Psoas muscle (tissue), 8 donors: ENCODE measurements at places on chromosomes 16 and 17. TPM values are rescaled to one million over a fixed set of nuclear protein-coding genes. Genes with fewer than 3 reads are reported as not detected.

GRCh38 chr17:67290711-67291291 lies 45.8 kb upstream of the HELZ start:
- peak; percentile 60 for DNase-seq

PRKCB gene
- total RNA-seq: 1.2 TPM

- DNase-seq: no peak
Measured at GRCh38 chr17:43900858-43901754, 6.2 kb downstream of the MPP2 start.

DNA sequence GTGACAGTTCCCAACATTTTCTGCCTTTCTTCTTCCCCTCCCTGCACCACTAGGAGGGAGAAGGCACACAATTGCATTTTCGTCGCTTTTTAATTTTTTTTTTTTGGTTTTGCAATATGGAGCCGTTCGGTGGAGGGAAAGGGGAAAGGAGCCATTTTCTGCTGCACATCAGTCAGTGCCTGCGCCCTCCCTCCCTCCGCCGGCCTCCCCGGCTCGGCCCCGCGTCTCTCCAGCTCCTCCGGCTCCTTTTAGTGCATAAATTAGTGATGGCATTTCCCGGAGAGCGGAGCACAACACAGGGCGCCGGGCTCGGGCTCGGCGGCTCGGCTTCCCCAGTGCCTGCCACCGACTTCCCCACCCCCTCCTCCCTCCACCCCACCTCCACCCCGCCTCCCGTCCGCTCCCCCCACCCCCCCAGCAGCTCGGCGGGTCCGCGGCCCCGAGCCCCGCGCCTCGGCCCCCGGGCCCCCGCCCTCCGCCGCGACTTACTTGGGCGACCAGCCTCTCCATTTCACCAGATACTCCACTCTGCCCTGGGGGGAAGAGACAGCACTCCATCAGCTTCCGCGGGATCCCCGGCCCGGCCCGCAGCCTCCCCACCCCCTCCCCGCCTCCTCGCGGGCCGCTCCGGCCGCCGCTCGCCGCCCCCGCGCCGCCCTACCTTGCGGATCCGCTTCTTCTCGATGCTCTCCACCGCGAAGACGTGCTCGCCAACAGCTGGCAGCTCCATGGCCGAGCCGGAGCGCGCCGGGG lies 542 bp downstream of the CBX4 start:
- peak; percentile 72 for DNase-seq

GRCh38 chr16:50763211-50763610 lies 21.3 kb downstream of the CYLD start:
- DNase-seq: no peak

GRCh38 chr17:34226011-34226743 lies 28.9 kb upstream of the CCL2 start:
- DNase-seq: no peak

GRCh38 chr16:9484426-9484825 lies 393.0 kb downstream of the HAPSTR1 start:
- no peak for DNase-seq

GRCh38 chr17:6699997-6700947 lies 12.9 kb downstream of the SLC13A5 start:
- DNase-seq: no peak

DNA sequence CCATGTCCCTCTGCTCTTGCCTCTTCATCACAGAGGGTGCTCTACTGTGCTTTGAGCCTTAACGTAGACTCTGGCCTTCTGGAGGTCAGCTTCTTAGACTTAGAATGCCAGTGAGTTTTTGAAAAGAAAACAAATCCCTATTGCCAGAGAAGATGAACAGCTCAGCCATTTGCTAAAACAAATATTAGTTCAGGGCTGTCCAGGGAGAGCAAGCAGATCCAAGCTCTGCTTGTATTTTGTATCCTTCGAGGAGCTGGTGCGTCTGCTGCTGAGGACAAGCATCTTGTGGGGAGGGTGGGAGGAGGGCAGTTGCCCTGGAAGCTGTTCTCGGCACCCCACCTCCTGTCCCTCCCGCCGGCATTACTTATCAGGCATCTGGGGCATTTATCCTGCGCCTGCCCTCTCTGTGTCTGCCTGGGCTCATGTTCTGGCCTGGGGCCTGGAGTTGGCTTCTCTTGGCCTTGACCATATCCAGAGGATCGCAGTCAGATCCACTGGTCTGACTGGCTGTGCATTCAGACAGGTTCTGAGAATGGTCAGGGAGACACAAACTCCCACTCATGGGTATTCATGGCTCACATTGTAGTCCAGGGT lies 173.1 kb upstream of the NLRP1 start:
- no peak for DNase-seq

GRCh38 chr17:82655523-82655922 lies 7.3 kb upstream of the WDR45B start:
- DNase-seq: no peak

DNA sequence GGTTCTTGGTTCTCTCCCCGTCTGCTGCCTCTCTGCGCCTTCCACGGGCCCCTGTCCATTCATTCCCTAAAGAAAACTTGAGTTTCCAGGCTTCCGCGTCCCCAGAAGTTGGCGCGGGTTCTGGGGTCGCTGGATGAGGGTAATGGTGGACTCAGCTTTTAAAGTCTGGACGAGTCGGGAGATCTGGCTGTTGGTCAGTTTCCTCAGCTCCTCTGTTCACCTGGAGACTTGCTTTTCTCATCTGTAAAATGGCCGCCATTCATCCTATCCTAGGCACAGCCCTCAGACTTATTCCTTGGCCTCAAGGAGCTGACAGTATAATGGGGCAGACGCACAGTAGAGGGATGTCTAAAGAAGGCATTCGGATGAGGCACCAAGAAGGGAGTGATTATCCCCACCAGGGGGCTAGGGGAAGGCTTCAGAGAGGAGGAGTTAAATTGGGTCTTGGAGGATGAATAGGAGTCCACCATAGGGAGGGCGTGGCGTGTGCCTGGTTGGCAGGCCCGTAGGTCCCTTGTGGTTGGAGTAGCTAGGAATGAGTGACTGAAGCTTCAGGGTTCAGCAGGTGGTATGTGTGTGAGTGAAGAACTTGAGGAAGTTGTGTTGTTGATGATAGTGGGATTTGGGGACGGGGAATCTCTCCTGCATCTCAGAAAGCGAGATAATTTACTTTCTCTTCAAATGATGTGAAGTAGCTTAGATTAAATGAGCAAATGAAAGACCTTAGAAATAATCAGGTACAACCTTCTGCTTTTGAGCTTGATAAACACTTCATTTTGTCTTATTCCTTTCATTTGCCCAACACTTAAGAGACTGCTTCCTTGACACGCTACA lies 652 bp downstream of the VPS35L start:
- DNase-seq: no peak

GRCh38 chr17:76134911-76135809 lies 5.9 kb downstream of the FOXJ1 start:
- no peak for DNase-seq

DNA sequence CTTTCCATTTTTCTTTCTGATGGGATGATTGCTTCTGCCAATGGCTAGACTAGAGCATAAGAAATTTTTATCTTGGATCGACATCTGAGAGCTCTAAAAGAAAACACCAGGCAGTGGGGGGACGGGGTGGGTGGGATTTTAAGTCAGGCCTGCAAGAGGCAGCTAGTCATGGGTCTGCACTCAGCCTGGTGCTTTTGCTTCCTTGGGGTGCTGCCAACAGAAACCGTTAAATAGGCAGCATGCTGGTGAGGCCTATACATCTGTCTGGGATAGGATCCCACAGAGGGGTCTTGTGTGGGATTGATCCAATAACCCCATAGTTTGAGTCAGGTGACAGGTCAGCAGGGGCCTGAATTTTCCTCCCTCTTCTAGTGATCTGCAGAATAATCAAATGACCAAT lies 26.9 kb downstream of the ZNRF1 start:
- no peak for DNase-seq

DNA sequence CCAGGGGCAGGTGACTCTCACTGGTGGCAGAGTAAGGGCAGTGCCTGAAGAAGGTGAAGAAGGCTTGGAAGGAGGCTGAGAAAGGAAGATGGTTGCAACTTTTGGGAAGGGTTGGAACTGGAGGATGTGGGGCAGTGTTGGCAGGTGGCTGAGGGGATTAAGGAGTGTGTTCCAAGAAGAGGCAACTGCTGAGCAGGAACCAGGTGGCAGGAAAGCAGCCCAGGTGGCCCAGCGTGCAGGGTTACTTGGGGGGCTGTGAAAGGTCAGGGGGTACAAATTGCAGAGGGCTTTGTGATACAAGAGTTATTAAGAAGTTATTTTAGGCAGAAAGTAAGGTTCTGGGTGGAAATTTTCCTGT lies 28.6 kb downstream of the WSCD1 start:
- no peak for DNase-seq

GRCh38 chr16:27771201-27771910 lies 221.4 kb downstream of the KATNIP start:
- peak; percentile 41 for DNase-seq

- DNase-seq: no peak
Measured at GRCh38 chr17:10649602-10650001, 7.5 kb downstream of the MYH3 start.

HOXB6 gene
- total RNA-seq: 1.4 TPM
